Fibroblast of the aortic adventitia (primary cell): ENCODE measurements at places on chromosomes 13 and 19. TPM values are rescaled to one million over a fixed set of nuclear protein-coding genes. Genes with fewer than 3 reads are reported as not detected.

- no peak for DNase-seq
These were observed 18.5 kb upstream of the IGLON5 start for GRCh38 chr19:51292971-51293370.

- no peak for DNase-seq
These were observed 246.4 kb upstream of the ZNF507 start for GRCh38 chr19:32098968-32099367.

- DNase-seq: no peak
These were observed 41.8 kb downstream of the MBD3L2B start for GRCh38 chr19:6979399-6979798.

DNA sequence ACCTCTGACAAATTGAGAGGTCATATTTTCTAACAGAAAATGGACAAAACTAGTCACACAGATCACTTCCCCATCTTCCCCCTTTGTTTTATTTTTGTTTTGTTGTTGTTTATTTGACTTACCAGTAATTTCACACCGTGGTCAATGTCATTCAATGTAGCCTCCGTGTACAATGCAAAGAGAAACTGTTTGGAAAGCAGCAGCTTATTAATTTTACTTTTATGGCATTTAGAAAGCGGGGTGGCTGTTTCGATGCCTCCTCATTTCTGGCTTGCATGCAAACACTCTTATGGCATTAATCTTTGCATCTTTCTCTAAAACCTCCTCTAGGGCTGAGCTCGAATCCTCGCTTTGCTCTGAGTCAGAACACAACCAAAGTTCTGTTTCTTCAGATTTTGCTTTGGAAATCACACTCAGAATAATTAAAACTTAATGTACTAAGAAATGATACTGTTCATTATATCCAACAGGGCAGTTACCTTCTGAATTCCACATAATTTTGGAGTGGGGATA is 77.0 kb downstream of the ZNF536 start:
- DNase-seq: no peak

DNA sequence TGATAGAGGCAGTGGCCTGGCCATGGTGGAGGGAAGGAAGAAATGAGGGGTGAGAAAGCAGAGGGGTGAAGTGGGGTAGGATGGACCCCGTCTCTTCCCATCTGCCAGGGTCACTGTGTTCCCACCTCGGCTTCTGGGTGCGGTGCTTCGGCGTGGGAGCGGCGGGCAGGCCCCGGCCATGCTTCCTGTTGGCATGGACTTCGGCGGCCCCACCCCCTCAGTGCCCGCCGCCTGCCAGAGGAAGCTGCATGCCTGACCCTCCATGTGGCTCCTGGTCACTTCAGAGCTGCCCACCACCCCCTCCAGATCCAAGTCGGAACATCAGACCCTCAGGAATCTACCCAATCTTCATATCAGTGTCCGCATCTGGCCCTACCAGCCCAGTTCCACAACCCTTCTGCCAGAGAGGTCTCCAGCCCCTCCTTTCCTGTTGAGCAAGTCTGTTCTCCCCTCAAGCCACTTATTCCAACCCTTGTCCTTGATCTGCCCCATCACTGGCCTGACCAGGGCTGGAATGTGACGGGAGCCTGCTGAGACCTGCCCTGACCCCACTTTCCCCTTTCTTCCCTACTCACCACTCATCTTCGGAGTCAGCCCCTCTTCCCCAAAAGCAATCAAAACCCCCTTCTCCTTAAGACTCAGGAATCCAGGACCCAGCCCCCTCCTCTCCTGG is 1.5 kb downstream of the KCNN4 start:
- DNase-seq: no peak

DNA sequence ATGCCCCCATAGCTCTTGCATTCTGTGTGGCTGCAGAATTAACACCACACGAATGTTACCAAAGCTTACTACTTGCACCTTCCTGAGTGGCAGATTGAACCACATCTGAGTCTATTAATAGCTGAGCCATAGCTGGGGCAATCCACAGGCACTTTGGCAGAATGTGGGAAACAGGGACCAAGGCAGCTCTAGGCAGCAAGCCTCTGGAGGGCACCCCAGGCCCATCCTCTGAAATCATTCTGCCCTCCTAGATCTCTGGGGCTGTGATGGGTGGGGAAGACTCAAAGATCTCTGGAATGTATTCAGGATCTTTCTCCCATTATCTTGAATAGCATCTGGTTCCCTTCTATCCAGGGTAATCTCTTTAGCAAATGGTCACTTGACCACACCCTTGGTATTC is 139.3 kb downstream of the TNFRSF19 start:
- DNase-seq: peak; percentile 45

GRCh38 chr13:74681891-74682290 is 547.7 kb upstream of the KLF12 start:
- DNase-seq: no peak

Gene SLC10A2
- not detected in 2 replicates for total RNA-seq
